ACHN (cell line): ENCODE measurements at places on chromosomes 7 and 10.
A peak's percentile ranks its signal among the peaks of the same experiment; 100 is the strongest.

DNA sequence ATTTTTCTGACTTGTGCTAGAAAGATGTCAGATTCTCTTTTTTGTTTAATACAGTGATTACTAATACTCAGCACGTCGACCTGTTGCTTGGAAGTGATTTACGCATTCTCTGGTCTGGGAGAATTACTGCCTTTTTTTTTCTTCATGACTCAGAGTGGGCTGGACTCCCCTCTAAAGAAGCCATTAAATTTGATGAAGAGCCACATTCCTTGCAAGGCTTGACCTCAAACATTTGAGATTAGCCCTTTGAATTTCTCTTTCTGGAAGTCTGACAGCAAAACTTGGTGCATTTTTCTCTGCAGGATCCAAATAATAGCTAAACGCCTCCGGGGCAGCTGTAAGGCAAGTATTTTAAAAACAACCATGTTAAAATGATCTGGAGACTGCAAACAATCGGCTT is 171.6 kb downstream of the GALNT17 start:
- DNase-seq = no peak

- DNase-seq = no peak
These were observed 49.9 kb downstream of the PITRM1 start for GRCh38 chr10:3122486-3123205.

DNA sequence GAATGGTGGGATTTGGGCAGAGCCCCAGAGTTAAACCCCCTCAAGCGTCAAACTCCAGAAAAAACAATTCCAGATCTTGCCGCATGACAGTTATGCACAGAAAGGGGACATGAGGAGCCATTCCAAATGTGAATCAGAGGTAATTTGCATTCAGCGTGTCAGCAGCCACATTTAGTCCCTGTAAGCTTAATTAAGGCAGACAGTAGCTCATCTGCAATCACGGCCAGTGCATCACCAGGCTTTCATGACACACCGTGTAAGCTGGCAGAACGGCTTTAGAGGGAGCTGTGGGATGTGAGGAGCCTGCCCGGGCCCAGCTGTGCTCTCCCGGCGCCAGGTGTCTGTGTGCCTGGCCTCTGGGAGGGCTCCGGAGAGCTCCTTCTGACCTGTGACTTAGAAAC is 18.7 kb upstream of the PRKAG2 start:
- no peak for DNase-seq

DNA sequence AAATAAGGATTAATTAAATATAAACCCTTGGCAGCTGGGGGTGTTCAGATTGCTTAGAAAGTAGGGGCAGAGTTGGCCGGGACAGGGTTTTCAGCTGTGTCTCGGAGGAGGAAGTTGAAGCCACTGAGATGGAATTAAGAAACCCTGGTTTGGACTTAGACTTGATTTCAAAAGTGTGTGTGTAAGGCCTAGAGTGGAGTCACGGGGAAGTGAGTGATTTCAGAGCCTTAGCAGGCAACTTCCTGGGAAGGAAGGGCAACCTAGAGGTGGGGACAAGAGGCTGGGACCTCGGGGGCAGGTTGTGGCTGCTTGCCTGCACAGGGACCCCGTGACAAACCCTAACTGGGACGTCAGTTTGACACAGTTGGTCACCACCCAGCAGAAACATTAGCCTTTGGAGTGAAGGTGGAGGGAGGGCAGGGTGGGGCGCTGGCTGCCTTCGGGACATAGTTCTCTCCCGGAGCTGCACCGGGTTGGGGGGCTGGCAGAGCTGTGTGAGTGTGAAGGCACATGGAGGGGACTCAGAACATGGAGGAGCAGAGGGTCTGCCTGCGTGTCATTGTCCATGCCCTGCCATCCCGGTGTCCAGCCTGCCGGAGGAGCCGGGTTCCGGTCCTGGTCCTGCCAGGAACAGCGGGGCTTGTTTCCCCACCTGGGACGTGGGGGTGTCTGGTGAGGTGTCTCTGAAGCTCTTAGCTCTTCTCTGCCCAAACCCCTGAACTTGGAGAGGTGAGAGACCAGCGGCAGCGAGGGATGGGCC is 1.8 kb downstream of the BRI3 start:
- no peak for DNase-seq

GRCh38 chr7:92306153-92306552 is 60.4 kb downstream of the ANKIB1 start:
- DNase-seq = no peak

DNA sequence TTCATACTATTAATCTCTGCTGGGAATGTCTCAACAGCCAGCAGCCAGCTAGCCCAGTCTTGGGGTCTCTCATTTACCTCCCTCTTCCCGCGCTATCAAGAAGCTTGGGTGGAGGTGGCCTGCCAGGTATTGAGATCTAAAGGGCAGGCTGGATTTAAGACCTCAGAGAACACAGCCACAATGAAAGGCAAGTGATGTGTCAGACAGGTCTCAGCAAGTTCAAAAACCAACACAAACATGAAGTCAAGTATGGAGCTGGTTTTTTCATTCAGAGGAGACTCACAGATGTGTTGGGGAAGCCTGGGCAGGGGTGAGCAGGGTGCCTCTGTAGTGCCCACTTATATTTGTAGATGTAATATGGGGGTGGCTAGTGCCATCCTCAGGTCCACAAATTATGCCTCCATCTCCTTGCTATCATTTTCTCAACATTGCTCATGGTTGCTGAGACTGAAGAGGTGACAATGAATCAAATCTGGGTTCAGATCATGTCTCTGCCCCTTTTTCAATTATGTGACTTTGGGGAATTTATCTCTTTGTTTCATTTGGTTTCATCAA is 27.7 kb upstream of the CROT start:
- no peak for DNase-seq

DNA sequence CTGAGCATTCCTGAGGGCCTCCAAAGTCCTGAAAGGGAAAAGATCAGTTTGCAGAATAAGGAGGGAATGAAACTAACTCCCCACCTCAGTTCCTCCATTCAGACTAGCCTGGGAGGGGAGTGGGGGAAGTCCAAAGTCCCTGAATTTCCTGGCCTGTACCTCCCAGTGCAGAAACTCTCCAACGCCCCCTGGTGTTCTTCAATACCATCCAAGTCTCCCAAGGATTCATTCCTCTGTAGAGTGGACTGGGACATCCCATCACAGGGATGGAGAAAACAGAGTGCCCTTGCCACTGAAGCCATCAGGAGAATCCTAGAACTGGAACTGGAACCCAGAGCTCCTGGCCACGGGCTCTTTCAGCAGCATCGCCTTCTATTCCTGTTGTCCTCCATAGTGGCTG is 1.6 kb upstream of the COL13A1 start:
- peak; percentile 69 for DNase-seq

DNA sequence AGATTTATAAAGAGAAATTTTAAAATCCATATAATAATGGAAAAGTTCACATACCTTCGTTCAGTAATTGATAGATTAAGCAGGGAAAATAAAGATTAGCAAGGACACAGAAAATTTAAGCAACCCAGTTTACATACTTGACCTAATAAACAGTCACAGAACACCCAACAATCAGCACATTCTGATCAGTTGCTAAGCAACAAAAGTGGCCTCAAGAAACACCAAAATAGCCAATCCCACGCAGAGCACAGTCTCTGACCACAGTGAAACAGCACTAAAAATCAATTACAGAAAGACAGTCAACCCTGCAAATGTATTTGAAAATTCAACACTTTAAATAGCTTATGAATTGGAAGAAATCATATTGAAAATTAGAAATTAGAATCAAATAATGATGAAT is 39.3 kb upstream of the DRGX start:
- DNase-seq = no peak
